Stimulated activated CD4-positive, alpha-beta T cell treated with anti-CD3 and anti-CD28 coated beads, Interleukin-12 subunit alpha, Interleukin-12 subunit beta, amount 100 ng/mL, for 48 hours (primary cell): ENCODE measurements at places on chromosomes 6 and 20.

DNA sequence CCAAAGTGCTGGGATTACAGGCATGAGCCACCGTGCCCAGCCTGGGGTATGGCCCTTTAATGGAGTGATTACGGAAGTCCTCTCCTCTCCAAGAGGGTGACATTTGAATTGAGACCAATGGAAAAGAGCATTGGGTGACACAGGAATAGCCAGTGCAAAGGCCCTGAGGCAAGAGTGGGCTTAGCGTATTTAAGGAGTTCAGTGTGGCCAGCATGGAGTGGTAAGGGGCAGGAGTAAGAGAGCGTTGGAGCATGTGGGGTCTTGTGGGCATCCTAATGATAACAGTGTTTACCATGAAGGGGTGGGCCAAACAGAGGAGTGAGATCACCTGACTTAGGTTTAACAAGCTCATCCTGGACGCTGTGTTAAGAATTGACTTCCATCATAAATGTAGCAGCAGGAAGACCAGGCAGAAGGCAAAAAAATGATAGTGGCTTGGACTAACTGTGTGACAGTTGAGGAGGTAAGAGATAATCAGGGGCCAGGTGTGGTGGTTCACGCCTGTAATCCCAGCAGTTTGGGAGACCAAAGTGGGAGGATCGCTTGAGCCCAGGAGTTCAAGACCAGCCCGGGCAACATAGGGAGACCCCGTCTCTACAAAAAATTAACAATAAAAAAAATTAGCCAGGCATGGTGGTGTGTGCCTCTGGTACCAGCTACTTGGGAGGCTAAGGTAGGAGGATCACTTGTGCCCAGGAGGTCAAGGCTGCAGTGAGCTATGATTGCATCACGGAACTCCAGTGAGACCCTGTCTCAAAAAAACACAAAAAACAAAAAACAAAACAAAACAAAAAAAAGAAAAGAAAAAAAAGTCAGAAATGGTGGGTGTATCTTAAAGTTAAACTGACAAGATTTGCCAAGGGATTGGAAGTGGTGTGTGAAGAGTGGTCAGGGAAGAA lies 40.7 kb downstream of the TAF8 start:
- no peak for DNase-seq

GRCh38 chr6:39964530-39964929 lies 30.3 kb upstream of the MOCS1 start:
- DNase-seq = no peak

DNA sequence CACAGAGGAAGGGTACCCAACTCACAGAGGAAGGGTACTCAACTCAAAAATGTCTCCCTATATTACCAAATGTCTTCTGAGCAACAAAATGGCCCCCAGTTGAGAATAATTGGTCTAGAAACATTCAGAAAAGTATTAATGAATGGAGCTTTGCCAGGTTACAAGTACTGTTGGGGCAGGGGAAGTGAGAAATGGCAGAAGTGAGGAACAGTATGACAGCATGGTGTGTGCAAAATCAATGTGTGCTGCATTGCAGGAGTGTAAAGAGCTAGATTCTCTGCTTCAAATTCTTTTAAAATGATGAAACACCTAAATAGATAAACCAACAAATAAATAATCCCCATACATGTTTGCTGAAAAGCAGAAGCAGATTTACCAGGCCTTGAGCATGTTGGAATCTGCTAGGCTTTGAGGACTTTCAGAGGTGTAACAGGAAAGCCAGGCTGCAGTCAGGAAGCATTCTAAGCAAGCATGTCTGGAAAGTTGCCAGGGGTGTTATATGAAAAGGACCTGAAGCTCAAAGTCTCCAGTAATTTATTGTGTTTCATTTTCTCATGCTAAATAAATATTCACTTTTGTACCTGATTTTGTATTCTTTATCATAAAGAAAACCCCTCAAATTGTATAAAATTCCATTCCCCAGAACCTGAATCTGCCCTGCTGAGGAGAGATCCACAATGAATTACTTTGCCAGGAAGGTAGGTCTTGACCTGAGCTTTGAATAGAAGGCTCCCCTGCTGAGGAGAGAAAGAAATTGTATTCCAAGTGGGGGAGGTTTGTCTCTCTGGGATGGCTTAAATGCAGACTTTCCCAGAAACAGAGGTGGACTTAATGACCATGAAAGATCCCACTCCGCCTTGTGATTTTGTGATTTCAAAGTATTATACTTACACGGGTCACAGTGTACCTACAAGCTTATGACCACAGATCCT lies 265.0 kb upstream of the MARCKS start:
- DNase-seq = no peak

GRCh38 chr6:131858765-131859415 lies 51.1 kb downstream of the ENPP1 start:
- no peak for DNase-seq

- DNase-seq = no peak
These were observed 46.9 kb downstream of the AK9 start for GRCh38 chr6:109644131-109644530.

GRCh38 chr6:149334201-149334600 lies 16.7 kb downstream of the TAB2 start:
- no peak for DNase-seq

GRCh38 chr6:152380993-152381898 lies 255.9 kb downstream of the SYNE1 start:
- DNase-seq = no peak

DNA sequence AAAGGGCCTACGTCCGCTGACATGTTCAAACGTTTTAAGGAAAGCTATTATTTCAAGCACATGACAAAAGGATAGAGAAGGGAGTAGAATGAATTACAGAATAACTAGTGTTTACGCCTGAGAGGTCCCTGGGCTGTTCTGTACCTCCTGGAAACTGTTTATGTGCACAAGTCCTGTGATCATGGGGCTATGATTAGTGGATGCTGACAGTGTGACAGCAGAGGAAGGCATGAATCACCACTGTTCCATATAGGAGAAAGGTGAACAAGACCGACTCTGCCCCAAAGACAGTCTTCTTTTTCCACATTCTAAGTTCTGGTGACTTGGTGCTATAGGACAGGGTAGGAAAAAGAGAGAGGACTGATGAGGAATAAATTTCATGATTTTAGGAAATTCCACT lies 249.2 kb upstream of the PRDM1 start:
- DNase-seq = no peak

DNA sequence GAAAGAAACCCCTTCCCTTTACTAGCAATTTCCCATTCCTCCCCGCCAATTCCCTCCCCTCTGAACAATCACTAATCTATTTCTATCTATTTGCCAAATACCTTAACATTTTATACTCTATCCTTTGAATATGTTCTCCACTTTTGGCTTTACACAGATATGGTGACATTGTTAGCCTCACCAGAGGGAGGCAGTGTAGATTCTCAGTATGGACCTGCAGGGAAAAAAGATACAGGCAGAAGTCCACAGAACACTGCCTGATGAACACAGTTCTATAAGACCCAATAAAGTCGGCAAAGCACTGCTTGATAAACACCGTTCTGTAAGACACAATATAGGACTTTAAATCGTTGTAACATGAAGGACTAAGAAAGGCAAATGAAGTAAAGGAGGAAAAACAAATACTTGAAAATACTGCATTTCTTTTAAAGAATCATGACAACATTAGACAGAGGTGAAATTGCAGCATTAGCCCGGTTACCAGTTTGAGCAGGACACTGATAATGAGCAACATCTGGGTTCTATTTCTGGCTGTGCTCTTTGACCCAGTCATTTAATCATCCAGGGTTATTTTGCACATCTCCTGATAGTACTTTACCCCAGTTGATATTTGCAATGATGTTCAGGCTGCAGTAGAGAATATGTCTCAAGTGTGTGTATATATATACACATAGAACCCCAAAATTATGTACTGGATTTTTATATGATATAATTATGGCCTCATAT lies 296.8 kb downstream of the UTRN start:
- no peak for DNase-seq

DNA sequence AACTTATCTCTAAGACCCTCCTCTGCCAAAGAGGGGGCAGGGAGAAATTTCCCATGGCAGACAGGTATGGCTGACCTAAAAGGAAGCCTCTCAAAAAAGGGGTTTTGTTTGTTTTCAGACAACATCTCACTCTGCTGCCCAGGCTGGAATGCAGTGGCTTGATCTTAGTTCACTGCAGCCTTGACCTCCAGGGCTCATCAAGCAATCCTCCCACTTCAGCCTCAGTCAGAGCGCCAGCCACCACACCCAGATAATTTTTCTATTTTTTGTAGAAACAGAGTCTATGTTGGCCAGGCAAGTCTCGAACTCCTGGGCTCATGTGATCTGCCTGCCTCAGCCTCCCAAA lies 3.8 kb downstream of the EZR start:
- DNase-seq = no peak

DNA sequence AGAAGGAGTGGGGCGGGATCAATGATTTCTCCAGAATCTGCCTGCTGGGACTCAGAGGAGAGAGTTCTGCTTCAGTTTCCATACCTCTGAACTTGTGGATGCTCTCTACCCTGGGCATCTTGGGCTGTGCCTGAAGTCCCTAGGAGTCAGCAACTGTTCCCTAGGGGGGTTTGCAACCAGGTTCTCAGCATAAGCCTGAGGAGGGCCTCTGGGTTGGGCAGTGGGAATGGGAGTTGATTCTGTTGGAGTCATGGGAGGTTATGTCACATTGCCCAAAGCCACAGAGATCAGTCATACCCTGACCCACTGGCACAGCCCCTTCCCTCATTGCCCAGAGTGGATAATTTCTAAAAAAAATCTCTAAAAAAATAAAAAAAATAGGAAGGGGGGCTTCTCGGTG lies 47.4 kb downstream of the MOCS1 start:
- DNase-seq = no peak

GRCh38 chr6:43973357-43973756 lies 153.9 kb downstream of the MRPL14 start:
- DNase-seq = no peak

DNA sequence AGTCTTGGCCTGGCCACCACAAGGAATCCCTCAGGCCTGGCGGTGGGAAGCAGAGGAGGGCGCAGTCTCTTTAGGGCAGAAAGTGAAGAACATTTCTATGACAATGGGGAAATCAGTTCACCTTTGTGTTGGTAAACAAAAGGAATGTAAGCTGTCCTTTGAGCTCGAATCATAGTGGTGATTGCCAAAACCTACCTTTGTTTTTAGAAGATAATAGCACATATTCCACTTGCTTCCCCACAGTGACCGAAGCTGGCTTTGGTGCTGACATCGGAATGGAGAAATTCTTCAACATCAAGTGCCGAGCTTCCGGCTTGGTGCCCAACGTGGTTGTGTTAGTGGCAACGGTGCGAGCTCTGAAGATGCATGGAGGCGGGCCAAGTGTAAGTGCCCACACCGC lies 144.1 kb downstream of the MTHFD1L start:
- no peak for DNase-seq

GRCh38 chr6:87875781-87876180 lies 171.9 kb upstream of the SPACA1 start:
- no peak for DNase-seq

- no peak for DNase-seq
These were observed 127.0 kb upstream of the MAN1A1 start for GRCh38 chr6:119476554-119476953.

- no peak for DNase-seq
These were observed 379.0 kb downstream of the PHF3 start for GRCh38 chr6:64014595-64014994.

- no peak for DNase-seq
These were observed 7.2 kb downstream of the HEBP2 start for GRCh38 chr6:138410972-138411880.

DNA sequence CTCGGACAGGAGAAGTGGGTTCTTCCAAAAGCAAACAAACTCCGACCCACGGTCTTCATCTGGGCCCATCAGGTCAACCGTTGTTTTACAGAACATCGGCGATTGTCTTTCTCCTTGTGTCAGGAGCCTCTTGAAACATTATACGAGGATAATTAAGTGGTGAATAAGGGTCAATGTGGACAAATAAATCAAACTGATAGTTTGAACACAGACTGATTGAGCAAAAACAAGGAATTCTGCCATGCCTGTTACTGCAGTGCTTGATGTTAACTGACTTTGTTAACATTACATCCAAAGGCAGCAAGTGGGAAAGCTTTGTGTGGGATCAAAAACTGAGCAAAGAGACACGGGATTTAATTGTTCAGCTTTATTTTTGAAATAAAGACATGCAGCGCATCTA lies 101.1 kb upstream of the IFNGR1 start:
- DNase-seq = no peak

- DNase-seq = no peak
These were observed 20.1 kb upstream of the MTCL3 start for GRCh38 chr6:127539272-127539671.

DNA sequence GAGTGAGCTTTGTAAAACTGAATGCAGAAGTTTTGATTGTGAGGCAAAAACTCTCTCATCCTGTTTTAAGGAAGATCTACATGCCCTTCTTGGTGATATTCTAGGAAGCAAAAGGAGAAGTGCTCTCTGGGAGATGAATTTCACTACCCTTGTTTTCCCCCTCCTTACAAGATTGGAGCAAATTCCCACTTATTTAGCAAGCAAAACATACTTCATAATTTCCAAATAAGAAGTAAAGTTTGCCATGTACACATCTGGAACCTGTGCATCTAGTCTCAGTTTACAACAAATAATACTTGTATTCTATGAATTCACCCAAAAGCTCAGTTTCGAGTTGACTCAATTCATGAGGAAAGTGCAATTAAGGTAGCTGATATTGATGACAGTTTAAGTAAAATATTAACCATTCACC lies 27.6 kb upstream of the IFNGR1 start:
- no peak for DNase-seq

- DNase-seq = no peak
These were observed 10.4 kb upstream of the BCAS4 start for GRCh38 chr20:50784464-50784863.

DNA sequence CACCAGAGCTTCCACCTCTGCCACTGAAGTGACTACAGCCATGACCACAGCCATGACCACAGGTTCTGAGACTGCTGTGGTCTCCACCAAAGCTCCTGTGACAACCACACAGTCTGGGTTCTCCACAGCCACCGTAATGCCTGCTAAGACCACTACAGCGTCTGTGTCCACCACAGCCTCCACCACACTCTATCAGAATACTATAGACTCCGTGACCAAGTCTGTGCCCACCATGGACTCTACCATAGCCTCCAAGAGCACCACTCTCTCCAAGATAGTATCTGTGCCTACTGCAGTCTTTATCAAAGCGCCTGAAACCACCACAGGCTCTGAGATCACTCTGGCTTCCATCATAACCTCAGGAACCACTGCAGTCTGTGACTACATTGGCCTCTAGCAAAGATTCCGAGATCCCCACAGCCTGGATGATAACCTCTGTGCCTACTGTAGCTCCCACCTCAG lies 18.3 kb upstream of the MUC21 start:
- DNase-seq = no peak

- no peak for DNase-seq
These were observed 204.7 kb upstream of the EXOC2 start for GRCh38 chr6:897528-898207.

- no peak for DNase-seq
These were observed 12.7 kb upstream of the BAK1 start for GRCh38 chr6:33592595-33593413.

- peak; percentile 4 for DNase-seq
These were observed 126.9 kb downstream of the KCNQ5 start for GRCh38 chr6:72748759-72749158.
